Astrocyte of the hippocampus (primary cell): ENCODE measurements at places on chromosomes 1 and 21.

GRCh38 chr1:25683177-25683576 lies 66.6 kb downstream of the MAN1C1 start:
- peak; percentile 33 for DNase-seq

GRCh38 chr1:160149716-160150115 lies 1.7 kb upstream of the ATP1A4 start:
- DNase-seq = no peak

DNA sequence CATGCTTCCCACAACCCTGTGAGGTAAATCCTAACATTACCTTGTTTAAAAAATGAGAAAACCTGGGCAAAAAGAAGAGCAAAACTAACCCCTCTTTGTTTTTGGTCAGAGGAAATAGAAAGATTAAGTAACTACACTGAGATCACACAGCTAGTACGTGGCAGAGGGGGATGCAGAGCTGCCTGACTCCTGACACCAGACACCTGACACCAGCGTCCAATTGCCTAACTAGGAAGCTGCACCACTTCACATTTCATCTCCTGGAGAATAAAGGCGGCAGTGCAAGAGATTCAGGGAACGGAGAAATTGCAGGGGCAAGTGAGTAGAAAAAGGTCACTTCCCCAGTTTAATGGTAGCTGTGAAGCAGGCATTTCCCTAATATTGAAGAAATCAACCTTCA lies 229.3 kb upstream of the PTBP2 start:
- DNase-seq = no peak

GRCh38 chr1:206925106-206925736 lies 3.5 kb upstream of the FCMR start:
- no peak for DNase-seq

DNA sequence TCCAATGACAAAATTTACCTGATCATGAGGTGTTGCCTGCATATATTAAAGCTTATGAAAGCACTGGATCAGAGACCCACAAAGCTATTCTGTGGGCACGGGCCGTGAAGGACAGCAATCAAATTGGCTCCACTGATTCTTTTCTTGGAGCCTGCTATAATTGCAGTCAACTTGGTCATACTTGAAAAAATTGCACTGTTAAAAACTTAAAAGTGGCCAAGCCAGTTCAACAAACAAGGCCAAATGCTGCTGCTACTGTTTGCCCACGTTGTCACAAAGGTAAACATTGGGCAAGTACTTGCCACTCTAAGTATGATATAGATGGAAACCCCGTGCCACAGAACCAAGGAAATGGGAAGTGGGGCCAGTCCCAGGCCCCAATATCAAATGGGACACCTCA lies 37.8 kb downstream of the CYP4A11 start:
- no peak for DNase-seq

GRCh38 chr1:239843541-239843940 lies 248.1 kb upstream of the FMN2 start:
- DNase-seq = no peak

- DNase-seq = no peak
Observed at GRCh38 chr1:56967900-56968832, 2.4 kb upstream of the C8B start.

DNA sequence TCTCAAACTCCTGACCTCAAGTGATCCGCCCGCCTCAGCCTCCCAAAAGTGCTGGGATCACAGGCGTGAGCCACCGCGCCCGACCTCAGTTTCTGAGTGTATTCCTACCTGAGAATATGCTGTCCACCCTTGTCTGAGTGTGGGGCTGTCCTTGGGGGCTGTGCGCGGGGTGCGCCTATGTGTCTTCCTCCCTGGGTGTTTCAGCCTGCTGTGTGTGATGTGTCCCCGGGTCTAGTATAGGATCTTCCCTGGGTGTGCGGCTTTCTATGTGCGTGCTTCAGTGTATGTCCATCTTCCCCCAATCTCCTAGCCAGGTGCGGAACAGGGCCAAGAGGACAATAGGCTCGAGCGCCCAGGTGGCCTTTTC lies 8.3 kb upstream of the ID3 start:
- no peak for DNase-seq

DNA sequence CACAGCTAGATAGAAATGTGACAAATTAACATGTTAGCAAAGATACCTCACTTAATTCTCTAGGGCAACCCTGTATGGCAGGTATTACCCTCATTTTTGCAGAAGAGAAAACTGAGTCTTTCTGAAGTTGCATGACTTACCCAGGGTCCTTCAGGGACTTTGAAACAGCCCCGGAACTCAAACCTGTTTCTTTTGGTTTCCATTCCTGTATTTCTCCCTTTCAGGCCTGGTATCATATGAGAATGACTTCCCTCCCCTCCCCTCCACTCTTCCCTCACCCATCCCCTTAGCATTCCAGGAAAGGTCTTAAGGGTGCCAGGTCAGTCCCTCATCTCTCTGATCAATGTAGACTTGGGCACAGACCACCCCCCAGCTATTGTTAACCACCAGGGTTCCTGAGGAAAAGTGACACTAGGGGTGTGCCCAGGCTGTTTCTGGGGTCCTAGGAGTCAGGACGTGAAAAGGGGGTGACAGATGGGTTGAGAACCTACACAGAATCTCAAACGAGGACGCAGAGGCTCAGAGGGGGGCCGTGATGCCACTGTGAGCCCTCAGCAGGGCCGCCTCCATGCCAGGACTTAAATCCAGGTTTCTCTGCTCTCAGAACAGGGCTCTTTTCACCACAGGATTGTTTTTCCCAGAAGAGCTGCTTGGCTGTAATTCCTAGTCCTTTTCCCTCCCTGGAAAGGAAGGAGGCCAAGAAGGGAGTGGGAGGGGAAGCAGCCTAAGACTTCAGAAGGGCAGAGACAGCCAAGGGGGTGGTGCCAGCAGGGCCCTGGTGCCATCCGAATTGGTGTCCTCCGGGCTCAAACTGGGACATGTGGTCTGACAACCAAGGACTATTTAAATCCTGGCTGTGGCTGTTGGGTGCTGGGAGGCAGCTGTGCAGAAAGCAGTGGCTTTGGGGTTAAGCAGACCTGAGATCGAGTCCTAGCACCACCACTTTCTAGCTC lies 2.1 kb upstream of the WASF2 start:
- peak; percentile 61 for DNase-seq

DNA sequence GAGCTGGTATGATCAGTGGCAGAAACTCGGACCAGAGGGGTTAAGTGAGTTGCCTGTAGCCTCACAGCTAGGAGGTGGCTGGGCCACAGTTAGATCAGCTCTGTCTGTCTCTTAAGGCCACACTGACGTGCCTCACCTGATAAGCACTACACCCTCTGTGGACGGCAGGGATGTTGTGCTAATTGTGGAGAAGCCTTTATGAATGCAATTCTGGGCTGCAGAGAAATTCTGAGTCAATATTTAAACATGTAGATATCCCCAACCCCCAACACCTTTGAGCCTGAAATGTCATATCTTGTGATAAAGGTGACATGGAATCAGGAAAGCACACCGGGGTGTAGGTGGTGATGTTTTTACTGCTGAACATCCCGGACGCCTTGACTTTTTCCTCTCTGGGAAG lies 88.3 kb downstream of the KCNJ6 start:
- no peak for DNase-seq

GRCh38 chr1:244325056-244325758 lies 126.5 kb downstream of the ADSS2 start:
- DNase-seq = no peak

- DNase-seq = no peak
Observed at GRCh38 chr1:202964791-202965410, 2.2 kb downstream of the CYB5R1 start.

DNA sequence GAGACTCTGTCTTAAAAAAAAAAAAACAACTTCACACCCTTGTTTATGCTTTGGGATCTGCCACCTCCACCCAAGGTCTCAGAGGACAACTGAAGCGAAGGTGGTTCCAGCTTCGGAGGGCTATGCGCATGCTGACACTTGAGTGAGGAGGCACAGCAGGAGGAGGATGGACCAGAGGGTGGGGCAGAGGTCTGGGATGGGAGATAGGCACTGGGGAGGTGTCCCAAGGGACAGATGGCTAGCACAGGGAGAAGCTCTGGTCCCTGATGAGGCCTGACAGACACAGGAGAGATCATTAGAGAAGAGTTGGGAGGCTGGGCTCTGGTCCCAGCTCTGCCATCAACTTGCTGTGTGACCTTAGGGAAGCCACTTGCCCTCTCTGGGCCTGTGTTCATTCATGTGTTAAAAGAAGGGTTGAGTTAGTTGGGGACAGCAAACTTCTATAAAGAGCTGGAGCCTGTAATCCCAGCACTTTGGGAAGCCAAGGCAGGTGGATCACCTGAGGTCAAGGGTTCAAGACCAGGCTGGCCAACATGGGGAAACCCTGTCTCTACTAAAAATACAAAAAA lies 16.8 kb downstream of the E2F2 start:
- DNase-seq = no peak

DNA sequence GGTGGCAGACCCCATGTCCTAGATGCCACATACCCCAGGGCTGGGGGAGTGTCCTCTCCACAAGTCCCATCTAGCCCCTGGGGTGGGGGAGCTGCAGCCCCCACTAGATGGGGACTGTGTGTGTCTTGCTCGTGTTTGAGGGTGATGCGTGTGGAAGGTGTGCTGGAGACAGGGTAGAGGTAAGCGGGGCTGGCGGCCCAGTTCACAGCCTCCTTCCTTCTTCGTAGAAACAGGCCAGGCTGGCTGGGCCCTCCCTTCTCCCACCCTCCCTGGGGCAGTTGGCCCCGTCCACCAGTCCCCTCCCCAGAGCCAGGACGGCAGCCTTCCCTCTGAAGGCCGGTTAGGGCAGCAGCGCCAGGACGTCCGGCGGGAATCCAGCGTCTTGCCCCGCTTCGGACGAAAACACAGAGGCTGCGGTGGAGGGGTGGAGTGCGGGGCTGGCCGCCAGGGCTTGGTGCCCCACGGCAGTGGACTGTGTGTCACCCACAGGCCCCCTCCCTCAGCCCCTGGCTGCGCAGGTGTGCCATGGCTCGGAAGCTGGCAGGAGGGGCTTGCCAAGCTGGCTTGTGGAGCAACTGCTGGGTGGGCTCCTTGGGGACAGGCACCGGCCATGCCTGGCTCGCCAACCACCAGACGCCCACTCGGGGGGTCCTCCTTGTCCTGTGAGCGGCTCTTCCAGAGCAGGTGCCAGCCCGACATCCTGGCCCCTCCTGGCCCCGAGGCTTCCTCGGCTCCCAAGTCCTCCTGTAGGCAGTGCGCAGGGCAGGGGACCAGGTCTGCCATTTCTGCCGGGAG lies 3.6 kb downstream of the PRDM16 start:
- peak; percentile 71 for DNase-seq

GRCh38 chr1:200139661-200140250 lies 112.2 kb downstream of the NR5A2 start:
- DNase-seq = peak; percentile 56

- DNase-seq = no peak
Observed at GRCh38 chr1:64493831-64494230, 23.9 kb downstream of the CACHD1 start.

GRCh38 chr1:204852854-204853253 lies 17.8 kb upstream of the NFASC start:
- no peak for DNase-seq
